ENCODE measurements at places on chromosomes 3 and 15.

DNA sequence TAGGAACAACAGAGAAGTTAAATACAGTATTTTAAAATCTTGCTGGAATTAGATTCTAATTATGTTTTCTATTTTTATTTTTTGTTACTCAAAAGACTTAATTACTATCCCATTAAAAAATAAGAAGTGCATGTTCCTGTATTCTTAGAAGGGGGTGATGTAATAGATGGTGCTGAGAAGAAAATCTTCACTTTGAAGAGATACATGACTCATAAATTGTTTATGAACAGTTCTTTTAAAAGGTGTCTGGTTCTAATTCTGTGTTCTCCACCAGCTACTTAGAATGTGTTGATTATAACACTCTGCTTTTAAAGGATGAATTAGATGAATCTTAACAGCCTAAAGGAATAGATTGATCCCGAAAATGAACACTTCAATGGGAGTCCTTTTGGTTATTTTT lies 8.2 kb downstream of the RCN2 start:
- DNase-seq: no peak

GRCh38 chr3:165640031-165640430 lies 197.2 kb downstream of the BCHE start:
- DNase-seq: no peak

GRCh38 chr3:71127844-71128243 lies 455.7 kb downstream of the FOXP1 start:
- DNase-seq: no peak

DNA sequence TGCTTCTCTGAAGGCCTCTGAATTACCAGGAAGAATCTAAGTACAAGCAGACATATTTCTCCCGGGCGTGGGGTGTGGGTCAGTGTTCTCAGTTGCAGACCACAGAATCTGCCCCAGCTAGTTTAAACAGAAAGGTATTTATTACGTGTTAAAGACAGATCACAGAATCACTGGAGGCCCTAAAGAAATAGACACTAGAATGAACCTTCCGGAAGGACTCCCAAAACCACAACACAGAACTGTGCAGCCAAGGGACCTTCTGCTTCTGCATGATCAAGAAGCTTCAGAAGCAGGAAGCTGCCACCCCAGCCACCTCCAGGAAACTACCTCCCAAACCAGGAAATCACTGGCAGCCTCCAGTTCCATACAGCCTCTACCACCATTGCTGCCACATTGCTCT lies 32.7 kb upstream of the ZFAND6 start:
- no peak for DNase-seq

GRCh38 chr3:11799791-11800190 lies 46.9 kb downstream of the TAMM41 start:
- DNase-seq: no peak

DNA sequence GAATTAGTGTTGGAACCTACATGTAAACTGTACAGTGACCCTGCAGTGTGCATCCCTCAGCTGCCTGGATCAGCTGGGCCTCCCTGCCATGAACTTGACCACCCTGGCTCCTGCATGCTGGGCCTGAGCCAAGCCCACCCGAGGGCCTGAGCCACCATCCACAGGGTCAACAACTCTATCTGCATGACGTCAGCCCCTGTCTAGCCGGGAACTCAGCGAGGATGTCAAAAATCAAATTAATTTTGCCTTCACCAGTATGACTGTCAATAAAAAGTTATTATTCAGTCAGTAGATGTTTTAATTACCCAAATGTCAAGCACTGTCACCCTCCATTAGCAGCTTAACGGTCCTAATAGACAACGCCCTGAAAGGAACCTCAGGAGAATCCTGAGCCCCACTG lies 181.4 kb downstream of the NTRK3 start:
- DNase-seq: no peak

- DNase-seq: no peak
Observed at GRCh38 chr3:54304877-54305276, 182.5 kb downstream of the CACNA2D3 start.

DNA sequence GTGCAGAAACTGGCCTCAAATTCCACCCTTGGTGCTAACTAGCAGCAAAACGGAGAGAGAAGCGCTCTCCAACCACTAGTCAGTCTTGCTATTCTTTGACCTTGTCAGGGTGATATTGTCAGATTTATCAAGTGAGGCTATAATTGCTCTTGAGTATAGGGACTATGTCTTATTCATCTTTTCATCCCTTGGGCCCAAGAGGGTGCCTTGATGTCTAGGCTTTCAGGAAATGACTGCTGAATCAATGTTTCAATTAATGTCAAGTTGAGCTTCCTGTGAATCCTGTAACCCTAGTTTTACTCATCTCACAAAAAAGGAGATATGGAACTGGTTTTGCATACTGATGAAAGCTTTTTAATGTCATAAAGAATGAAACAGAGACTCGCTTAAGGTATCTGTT lies 701.3 kb downstream of the EDEM1 start:
- DNase-seq: no peak

GRCh38 chr3:58403513-58404109 lies 30.0 kb downstream of the PDHB start:
- no peak for DNase-seq

GRCh38 chr3:198071602-198072287 lies 111.7 kb downstream of the LMLN start:
- peak; percentile 9 for DNase-seq

- no peak for DNase-seq
Observed at GRCh38 chr3:145197821-145198220, 963.2 kb downstream of the PLOD2 start.

DNA sequence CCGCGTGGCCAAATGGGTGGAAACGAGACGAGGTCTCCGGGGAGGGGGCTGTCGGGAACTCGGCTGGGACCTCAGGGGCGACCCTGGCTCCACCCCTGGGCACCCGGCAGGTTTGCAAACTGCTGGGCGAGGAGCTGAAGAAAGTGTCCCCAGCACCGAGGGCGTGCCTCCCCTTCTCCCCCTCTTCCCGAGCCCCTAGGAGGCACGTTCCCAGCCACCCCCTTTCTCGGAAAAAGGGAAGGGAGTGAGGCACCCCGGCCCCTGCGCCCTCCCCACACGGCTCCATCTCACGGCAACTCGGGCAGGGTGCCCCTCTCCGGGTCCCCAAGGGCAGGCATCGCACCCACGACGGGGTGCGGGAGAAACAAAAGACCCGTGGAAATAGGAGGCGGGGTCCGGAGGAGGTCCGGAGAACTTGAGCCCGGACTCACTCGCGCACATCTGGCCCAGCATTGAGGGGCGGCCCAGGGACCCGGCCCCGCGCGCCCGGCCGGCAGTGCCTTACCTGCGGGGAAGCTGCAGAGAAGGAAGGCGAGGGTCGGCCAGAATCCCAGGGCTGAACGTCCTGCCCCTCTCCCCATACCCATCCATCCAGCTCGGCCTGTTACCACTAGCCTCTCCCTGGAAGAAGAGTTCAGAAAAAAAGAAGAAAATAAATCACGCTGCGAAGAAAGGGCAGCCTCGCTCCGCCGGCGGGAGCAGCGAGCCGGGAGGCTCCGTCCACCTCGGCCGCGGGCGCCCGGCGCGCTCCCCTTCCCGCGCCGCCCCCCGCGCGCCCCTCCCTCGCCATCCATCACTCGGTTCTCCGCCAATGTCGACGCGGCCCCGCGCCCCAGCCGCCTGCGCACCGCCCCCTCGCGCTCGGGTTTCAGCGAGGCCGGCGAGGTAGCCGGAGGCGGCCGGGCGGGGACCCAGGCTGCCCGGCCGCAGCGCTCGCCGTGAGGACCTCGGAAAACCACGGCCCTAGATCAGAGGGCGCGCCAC lies 16.3 kb downstream of the RGMA start:
- no peak for DNase-seq

GRCh38 chr3:4758957-4759656 lies 220.1 kb upstream of the BHLHE40 start:
- no peak for DNase-seq

GRCh38 chr3:126347543-126348161 lies 9.6 kb downstream of the KLF15 start:
- no peak for DNase-seq

GRCh38 chr3:186124592-186124991 lies 15.7 kb upstream of the ETV5 start:
- no peak for DNase-seq
